ENCODE measurements at places on chromosomes 3 and 15.
A peak's percentile ranks its signal among the peaks of the same experiment; 100 is the strongest.

- DNase-seq, result no peak
Measured at GRCh38 chr3:193237030-193237429, 4.0 kb upstream of the PLAAT1 start.

DNA sequence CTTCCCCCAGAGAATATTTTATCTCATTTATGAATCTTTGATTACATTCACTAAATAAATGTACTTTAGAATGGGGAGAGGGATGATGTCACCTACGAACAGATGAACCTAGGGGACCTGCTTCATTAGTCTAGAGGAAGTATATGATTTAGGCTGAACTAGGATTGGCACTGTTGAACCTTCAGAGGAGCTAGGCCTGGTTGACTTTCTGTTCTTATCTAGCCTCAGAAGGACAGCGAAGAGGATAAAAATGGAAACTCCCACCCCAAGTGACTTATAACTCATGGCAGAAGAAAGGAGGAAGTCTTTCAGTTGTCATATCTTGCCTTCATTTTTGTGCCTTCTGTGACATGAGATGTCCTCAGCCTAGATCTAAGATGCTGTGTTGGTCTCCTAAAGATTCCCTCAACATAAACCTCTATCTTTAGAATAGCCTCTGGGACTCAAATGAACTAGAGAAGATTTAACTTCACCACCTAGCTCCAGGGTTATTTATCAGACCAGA, 42.6 kb downstream of the POLG start:
- no peak for DNase-seq

DNA sequence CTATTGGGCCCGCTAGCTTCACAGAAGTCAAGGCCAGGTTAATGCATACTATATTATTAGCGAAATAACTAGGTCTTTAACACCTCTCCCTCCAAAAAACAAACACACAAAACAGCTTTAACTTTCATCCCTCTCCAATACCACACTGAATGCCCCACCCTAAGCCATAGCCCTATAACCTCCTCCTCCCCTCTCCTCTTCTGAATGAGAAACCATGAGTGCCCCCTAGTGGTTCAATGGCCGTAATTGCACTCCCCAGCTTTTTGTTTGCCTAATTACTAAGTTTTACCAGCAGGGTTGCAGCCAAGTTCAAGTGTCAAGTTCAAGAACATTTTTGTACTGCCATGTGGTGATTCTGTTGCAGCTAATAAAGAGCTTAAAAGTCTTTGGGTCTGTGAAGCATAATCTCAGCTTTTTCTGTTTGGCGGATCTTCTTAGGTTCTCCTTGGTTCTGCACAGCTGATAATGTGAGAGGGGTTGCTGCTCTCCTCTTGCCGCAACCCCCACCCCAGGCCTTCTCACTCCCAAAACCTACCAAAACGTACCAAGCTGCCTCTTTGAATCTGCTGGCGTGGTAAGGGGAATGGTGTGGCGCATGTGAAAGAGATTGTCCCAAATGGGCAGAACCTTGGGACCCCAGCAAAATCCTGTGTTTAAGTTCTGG, 57.9 kb downstream of the RPL22L1 start:
- DNase-seq, result peak; percentile 63

GRCh38 chr3:55341502-55342031, 145.5 kb downstream of the WNT5A start:
- no peak for DNase-seq

GRCh38 chr3:169448501-169448900, 215.0 kb downstream of the MECOM start:
- no peak for DNase-seq

- DNase-seq, result no peak
Measured at GRCh38 chr3:13420045-13420830, at the start of gene NUP210. Gene NUP210, minus strand, starts transcription at chr3:13420322. Its CDS starts 96 bp downstream, at chr3:13420226.

- peak; percentile 41 for DNase-seq
Measured at GRCh38 chr3:182739619-182740018, 53.7 kb upstream of the ATP11B start.

GRCh38 chr15:92452143-92452542, 58.5 kb downstream of the ST8SIA2 start:
- no peak for DNase-seq

GRCh38 chr15:29034593-29035335, 149.0 kb downstream of the APBA2 start:
- no peak for DNase-seq

GRCh38 chr15:79977431-79978054, 6.5 kb upstream of the BCL2A1 start:
- DNase-seq, result no peak

DNA sequence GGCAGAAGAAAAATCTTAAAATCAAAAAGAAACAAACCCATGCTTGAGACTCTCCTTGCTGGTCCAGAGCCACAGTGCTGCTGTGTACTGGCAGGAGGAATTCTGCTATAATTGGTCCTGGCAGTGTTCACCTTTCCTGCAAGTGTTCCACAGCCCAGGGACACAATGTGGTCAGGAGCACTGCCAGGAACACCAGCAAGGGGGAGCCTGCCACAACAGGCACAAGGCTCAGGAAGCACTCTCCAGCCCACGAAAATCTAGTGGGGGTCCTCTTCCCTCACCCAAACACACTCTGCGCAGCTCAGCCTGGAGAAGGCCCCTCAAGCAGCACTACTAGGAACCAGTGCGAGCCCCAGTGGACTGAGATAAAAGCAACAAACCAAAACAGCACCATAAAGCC, 92.9 kb downstream of the UBE3A start:
- no peak for DNase-seq
